Activated CD4-positive, alpha-beta T cell treated with anti-CD3 and anti-CD28 coated beads, Interleukin-2, amount 50 U/mL, for 48 hours (primary cell): ENCODE measurements at places on chromosomes 11 and 22.
A peak's percentile ranks its signal among the peaks of the same experiment; 100 is the strongest.

- no peak for DNase-seq
Observed at GRCh38 chr22:43153899-43154298, 2.5 kb downstream of the TSPO start.

- DNase-seq: no peak
Observed at GRCh38 chr11:102685338-102685737, 20.2 kb downstream of the MMP27 start.

DNA sequence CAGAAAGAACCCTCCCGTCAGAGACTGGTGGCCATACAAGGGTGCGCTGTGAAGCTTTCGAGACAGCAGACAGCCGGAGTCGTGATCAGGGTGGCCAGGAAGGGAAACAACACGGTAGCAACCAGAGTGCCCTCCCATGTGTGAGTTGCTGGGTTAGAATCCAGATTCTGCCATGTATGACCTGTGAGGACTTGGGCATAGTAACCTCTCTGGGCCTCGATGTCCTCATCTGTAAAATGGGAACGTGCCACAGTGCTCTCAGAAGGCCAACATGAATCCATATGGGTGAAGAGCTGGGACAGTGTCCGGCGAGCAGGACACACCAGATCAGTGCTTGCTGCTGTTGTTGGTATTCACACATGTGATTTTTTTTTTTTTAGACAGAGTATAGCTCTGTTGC is 7.6 kb upstream of the FGF3 start:
- no peak for DNase-seq

GRCh38 chr11:36270701-36271100 is 18.5 kb downstream of the COMMD9 start:
- no peak for DNase-seq

GRCh38 chr11:68431984-68432645 is 28.4 kb upstream of the PPP6R3 start:
- DNase-seq: no peak

GRCh38 chr11:8917157-8917825 is 6.3 kb downstream of the AKIP1 start:
- DNase-seq: no peak

- no peak for DNase-seq
Observed at GRCh38 chr22:32407936-32408335, 4.1 kb downstream of the RTCB start.

DNA sequence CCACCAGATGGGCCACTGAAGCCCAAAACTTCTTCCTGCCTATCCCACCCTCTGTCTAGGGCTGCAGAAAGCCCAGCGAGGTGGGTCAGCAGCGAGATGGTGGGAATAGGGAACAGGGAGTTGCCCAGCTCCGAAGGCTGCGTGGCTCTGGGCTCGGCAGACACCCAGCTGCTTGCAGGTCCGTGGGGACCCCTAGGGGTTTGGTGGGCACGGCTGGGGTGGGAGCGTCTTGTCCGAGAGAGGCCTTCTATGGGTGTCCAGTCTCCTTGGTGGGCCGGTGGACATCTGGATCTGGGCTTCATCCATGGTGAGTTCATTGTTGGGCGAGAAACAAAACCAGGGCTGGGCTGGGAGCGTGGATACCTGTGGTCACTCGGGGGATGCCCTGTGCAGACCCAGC is 1211.0 kb downstream of the BRD1 start:
- no peak for DNase-seq

- no peak for DNase-seq
Observed at GRCh38 chr11:897253-898142, 13.1 kb downstream of the CHID1 start.

- DNase-seq: no peak
Observed at GRCh38 chr11:40188848-40189247, 1270.6 kb downstream of the LRRC4C start.

DNA sequence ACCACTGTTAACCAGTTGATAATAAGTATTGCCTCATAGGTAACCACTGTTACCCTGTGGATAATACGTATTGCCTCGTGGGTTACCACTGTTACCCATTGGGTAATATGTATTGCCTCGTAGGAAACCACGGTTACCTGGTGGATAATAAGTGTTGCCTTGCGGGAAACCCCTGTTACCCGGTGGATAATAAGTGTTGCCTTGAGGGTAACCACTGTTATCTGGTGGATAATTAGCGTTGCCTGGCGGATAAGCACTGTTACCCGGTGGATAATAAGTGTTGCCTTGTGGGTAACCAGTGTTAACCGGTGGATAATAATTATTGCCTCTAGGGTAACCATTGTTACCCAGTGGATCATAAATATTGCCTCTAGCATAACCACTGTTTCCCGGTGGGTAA is 27.3 kb upstream of the NXPE4 start:
- no peak for DNase-seq

DNA sequence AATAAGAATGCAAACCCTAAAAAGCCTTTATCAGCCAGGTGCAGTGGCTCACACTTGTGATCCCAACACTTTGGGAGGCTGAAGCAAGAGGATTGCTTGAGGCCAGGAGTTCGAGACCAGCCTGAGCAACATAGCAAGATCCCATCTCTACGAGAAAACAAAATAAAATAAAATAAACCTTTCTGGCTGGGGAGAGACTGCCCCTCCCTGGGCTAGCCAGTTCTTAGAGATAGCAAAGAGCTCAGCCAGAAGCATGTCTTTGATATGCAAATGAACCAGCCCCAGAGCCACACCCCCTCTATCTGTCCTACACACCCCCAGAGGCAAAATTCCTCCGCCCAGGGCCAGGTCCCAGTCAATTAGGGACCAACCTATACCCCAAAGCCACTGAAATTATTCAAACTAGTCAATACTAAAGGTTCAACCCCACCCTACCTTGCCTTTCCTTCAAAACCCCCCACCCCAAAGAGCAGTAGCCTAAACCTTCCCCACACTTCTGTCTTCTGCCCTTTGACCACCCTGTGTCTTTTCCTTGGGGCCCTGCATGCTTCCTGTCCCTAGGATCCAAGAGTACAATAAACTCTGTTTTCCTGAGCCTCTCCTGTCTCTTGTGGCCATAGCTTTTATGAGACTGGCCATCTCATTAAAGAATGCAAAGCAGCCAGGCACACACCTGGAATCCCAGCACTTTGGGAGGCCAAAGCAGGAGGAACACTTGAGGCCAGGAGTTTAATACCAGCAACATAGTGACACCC is 37.3 kb upstream of the CXCR5 start:
- no peak for DNase-seq

- peak; percentile 92 for DNase-seq
Observed at GRCh38 chr22:44684506-44685383, 17.3 kb upstream of the PRR5 start.

GRCh38 chr11:116595305-116595880 is 177.4 kb downstream of the BUD13 start:
- DNase-seq: no peak

GRCh38 chr22:26432619-26433311 is 3.7 kb downstream of the ASPHD2 start:
- no peak for DNase-seq

- no peak for DNase-seq
Observed at GRCh38 chr11:17641792-17642350, 77.5 kb upstream of the MYOD1 start.

DNA sequence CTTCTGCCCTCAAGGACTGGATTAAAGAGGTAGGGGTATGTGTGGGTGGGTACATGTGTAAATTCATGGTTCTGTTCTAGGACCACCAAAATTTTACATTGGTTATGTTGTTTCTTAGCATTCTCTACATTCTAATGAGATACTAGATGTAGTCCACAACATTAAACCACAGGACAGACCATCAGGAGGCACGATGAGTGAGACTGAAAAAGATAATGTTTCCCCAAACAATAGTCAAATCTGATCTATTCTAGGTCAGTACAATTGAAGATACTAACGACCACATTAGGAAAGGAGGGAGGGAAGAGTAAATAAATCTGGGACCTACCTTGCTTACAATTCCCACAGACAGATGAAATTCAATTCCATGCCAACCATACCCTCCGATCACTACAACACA is 42.2 kb downstream of the MRTFA start:
- no peak for DNase-seq

DNA sequence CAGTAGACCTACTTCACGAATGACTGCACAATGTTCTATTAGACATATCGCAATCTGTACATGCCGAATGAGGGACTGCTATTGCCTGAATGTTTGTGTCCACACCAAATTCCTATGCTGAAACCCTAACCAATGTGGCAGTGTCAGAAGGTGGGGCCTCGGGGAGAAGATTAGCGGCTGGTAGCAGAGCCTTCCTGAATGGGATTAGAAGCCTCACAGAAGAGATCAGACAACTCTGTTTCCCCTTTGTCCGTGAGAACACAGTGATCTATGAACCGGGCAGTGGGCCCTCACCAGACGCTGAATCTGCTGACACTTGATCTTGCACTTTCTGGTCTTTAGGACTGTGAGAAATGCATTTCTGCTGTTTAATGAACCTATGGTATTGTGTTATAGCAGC is 33.1 kb downstream of the LRFN4 start:
- no peak for DNase-seq

GRCh38 chr22:27627444-27627833 is 174.1 kb downstream of the MN1 start:
- DNase-seq: no peak

DNA sequence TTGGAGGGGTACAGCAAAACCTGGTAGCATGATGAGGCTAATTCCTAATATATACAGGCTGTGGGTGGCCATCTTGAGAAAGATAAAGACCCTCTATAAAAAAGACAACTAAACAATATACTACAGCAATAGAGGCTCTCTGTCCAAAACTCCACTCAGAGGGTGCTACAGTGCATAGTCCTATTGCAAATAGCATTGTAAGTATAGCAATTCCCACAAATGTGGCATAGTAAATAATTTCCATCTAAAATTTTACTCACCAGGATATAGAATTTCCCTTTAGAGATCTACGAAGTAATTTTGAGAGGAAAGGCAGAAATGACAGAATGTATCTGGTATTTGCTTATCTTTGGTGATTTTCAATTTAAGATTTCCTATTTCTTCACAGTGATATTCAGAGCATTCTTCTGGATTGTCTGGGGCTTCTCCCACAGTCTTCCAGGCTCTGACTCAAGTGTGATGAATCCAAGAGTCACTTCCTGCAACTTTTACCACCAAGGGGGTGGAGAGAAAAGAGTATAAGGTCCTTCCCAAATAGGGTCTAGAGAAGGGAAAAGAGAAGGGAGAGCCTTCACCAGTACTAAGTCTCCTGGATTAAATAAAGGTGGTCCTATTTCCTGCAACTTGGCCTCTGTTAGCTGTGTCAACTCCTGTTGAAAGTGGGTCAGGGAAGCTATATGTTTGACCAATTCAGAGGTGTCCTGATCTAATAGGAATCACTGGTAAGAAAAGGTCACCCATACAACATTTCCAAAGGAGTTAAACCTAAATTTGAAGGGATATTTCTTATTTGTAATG is 1054.7 kb upstream of the CNTN5 start:
- no peak for DNase-seq

DNA sequence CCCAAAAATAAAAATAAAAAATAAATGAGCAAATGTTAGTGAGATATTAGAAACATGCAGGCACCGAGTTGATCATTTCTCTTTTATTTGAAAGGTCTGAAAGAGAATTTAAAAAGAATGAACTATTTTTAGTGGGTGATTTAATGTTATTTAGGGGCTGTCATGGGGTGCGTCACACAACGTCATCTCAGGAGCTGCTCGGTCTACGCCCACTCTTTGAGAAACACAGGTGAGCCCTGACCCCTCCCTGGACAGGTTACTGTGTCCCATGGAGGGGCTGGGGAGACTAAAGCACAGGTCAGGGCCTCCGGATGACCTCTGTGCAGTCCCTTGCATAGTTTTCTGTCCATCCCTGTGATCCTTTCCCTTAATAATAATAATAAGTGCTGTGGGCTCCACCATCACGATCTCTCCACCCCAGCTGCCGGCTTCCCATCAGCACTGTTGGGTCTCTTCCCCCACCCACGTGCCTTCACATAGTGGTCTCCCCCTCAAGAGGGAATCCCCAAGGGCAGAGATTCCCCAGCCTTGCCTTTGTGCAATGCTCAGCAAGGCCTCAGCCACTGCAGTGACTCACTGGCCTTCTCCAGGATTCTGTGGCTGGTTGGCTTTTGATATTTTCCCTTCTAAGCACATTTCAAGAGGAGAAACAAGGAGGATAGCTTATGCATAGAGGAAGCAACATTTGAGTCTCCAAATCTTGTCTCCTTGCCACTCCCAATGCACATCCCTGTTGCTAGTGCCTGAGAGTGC is 159.9 kb downstream of the TTC17 start:
- no peak for DNase-seq

DNA sequence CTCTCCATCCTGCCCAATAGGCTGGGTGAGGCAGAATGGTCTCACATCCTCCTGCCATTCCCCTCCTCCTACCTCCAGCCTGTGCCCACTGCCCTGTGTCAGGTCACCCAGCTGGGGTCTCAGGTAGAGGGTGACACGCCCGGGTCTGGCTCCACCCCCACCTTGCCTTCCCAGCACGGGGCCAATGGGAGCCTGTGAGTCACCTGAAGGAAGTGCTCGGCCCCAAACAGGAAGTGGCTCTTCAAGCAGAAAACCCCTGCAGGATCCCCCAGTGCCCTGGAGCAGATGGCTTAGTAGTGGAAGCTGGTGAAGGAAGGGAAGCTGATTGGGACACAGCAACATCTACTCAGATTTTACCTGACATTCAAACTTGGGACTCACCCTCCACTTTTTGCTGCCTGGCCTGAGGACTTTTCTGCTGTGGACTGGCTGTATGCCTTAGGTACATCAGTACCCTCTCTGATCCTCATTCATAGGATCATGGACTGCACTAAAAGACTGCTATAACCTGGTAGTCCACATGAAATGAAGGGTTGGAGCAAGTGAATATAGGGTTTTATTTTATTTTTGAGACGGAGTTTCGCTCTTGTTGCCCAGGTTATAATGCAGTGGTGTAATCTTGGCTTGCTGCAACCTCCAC is 33.4 kb downstream of the GDPD5 start:
- peak; percentile 70 for DNase-seq
